ENCODE measurements at places on chromosomes 7 and 10.

- peak; percentile 66 for DNase-seq
These were observed 124.4 kb downstream of the TACC2 start for GRCh38 chr10:122113161-122113944.

DNA sequence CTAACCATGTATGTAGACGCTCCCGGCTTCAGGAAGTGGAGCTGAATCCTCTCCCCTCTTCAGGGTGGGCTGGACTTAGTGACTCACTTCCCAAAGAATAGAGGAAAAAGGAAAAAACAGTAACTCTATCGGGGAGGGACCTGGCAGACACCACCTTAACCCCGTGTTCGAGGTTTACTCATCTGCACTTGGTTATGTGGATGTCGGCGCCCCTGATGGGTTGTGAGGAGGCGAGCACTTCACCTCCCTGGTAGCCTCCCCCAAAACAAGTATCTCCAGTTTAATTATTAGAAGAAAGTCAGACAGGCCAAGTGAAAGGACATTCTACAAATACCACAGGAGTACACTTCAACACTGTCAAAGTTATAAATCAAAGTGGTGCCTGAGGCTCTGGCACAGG lies 559.7 kb downstream of the TCERG1L start:
- DNase-seq, result no peak

DNA sequence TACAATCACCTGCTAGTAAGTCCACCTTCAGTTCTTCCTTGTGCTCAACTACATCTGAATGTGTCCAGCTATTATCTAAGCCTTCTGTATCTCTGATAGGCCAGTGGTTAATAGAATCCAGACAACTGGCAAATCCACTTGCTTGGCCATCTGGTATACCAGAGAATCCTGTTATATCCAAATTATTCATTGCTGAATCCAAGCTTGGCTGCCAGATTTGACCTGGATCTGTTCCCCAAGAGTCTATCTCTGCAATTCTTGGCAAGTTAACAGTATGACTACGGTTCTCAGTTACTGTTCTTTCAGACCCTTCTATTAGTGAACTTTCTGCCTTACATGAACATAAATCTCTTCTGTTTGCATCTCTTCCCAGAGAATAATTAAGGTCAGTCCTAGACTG lies 154.6 kb upstream of the TARP start:
- DNase-seq, result no peak

- DNase-seq, result no peak
These were observed 76.4 kb downstream of the PRR15 start for GRCh38 chr7:29639886-29640595.

DNA sequence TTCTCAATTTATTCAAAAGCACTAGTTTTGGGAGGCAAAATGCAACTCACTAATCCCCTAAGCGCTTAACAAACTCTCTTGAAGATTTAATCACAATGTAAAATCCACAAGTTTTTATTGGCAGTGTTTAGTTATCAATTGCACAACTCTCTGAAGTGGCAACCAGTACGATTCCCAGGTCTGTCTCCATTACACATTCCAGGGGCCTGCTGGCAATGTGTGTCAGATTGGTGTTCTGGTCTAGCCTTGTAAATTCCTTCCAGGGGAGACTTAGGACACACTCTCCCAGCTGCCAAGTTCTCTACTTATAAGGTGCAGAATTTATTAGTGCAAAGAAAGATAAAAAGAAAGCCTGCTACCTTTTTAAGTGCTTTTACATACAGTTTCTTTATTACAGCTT lies 164.7 kb upstream of the HPS1 start:
- no peak for DNase-seq

DNA sequence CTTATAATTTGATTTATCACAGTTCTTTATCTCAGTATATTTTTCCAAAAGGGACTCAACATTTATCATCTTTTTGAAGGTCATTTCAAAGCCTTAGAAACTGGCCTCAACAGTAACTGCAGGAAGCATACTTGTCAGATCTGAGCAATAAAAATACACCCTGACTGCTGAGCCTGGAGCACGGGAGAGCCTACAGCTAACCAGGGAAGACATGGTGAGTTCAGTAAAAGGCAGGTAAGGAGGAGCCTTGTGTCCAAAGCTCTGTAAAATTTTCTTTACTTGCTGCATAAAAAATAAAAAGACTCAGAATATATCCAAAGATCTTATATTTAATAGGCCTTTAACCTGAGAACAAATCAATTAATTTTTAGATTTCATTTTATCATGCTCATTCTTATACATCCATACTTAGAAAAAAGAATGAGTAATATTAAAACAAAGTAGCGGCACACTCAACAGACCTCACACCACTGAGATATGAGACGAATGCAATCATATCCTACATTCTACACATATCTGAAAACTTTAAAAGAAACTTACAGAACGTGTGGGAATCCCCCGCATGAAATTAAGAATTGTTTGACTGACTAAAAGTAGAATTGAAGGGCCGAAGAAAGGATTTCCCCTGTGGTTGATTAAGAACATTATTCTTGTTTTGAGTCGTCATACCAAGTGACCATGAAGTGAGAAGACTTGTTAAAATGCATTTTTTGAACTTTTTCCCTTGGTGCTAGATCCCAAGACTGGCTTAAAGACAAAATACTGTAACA lies 296.4 kb upstream of the MKLN1 start:
- DNase-seq, result no peak

DNA sequence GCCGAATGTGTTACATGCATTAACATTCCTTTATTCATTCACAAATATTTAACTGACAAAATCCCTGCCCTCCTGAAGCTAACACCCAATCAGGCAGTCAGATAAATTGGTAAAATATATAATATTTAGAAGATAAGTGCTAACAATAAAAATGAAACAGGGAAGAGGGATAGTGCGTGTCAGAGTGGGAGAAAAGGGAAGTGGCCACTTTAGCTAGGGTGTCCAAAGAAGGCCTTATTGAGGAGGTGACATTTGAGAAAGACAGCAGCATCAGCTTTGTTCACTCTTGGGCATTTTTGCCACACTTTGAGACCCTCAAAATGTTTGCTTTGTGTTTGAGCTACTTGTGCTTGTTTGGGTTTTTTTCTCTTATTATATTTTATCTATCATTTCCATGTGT lies 317.8 kb downstream of the SNX13 start:
- DNase-seq, result no peak

- no peak for DNase-seq
These were observed 420.4 kb downstream of the SDK1 start for GRCh38 chr7:3721422-3721821.

DNA sequence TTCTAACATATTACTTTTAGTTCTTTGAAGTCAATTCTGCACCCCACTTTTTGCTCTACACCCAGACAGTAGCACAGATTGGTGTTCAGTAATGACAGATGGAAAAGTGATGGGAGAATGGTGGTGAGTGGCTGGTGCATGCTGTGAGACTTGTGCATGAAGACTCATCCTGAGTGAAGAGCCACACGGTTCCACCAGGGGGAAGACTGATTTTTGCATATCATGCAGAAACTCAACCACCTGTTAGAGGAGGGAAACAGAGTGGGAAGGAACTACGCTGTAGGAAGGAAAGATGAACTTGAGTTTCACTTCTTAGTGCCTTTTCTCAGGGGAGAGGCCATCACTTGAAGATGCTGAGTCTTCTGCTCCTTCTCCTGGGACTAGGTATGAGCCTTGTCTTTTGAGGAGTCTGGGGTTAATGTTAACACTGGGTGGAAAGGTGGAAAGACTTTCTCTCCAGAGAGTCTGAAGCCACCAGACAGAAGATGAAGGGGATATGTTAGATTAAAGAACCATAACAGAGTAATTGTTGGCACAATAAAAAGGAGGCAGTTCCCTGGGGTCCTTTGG lies 9.3 kb upstream of the PRSS1 start:
- peak; percentile 6 for DNase-seq

GRCh38 chr7:157541295-157542067 lies 204.7 kb downstream of the DNAJB6 start:
- DNase-seq, result no peak

DNA sequence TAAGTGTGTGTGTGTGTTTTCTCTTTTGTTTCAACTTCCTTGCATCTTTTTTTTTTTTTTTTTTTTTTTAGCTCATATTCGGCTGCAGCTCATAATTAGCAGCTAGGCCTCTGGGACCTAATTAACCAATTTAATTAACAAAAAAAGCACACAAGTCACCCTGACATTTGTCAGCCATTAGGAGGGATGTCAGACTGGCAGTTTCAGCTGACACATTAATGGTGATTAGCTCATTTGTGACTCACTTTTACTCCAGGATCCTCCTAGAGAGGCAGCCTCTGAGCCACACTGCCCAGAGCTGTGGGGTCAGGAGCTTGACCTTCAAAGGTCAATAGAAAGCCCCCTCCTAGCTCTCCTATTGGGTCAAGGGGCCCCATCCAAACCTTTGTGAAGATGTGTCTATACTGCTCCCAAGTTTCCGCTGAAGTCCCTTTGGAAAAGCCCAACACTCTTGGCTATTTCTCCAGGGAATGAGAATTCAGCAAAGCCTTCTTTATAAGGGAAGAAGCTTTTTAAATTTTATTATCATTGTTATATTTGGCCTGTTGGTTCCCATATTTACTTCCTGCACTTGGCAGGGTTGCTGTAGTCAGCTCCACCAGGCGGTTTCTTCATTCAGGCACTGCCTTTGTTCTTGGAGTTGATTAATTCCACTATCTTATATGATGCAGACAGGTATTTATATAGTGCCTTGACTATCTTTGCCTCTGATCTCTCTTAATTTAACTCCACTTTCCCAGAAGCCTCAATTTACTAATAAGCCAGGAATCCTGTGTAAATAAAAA lies 109.5 kb upstream of the HABP2 start:
- DNase-seq, result no peak

DNA sequence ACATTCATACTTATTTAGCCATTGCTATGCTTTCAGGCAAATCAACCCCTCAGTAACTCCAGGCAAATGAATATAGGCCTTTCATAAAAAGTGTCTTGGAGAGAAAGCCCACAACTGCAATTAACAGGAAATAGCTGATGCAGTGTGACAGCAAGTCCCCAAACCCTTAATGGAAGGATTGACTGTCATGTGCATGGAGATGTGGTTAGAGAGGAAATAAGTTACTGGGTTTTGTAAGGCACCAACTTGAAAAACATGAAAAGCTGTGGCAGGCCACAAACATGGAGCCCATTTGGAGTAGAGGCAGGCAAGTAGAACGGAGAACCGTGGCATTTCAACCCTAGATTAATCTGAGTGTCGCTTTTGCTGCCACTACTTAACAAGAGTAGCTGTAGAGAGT lies 549.4 kb upstream of the C7orf33 start:
- DNase-seq, result no peak

DNA sequence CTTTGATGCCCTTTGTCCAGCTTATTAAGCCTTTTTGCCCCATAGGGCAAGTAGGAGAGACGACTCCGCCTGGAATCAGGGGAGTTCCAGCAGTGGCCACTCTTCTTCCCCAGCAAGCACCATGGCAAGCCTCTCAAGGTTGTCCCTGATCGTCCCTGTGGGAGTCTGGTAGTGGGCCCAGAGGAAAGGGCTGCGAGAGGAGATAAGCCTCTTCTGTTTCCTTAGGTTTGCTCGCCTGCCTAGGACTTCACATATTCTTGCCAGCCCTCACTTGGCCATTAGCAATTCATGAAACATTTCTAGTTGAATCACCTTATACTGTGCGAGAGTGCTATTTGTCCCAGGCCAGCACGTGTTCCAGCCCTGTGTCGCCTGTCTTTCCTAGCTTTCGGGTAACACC lies 47.8 kb upstream of the CPN1 start:
- DNase-seq, result no peak

GRCh38 chr7:122463631-122464030 lies 159.1 kb upstream of the FEZF1 start:
- peak; percentile 6 for DNase-seq

- no peak for DNase-seq
These were observed 8.4 kb upstream of the C10orf88 start for GRCh38 chr10:122962405-122962804.

- peak; percentile 16 for DNase-seq
These were observed 50.9 kb downstream of the INPP5A start for GRCh38 chr10:132588301-132589013.

DNA sequence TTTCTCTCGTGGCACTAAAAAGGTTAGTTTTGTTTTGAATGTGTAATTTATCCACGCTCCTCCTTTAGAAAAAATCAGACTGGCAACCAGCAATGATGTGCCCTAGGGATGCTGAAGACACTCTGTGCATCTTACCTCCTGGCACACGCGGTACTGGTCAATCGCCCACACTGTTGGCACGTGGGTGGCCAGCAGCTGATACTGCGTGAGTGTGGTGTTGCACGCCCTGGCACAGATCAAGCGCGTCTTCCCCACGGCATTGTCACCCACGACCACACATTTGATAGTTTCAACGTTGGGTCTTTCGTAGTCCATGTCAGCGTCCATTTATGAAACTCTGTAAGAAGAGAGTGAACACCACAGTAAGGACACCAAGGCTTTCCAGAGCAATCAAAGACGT lies 32.8 kb downstream of the RHOBTB1 start:
- no peak for DNase-seq

GRCh38 chr7:107089627-107090026 lies 45.1 kb downstream of the PRKAR2B start:
- DNase-seq, result no peak

DNA sequence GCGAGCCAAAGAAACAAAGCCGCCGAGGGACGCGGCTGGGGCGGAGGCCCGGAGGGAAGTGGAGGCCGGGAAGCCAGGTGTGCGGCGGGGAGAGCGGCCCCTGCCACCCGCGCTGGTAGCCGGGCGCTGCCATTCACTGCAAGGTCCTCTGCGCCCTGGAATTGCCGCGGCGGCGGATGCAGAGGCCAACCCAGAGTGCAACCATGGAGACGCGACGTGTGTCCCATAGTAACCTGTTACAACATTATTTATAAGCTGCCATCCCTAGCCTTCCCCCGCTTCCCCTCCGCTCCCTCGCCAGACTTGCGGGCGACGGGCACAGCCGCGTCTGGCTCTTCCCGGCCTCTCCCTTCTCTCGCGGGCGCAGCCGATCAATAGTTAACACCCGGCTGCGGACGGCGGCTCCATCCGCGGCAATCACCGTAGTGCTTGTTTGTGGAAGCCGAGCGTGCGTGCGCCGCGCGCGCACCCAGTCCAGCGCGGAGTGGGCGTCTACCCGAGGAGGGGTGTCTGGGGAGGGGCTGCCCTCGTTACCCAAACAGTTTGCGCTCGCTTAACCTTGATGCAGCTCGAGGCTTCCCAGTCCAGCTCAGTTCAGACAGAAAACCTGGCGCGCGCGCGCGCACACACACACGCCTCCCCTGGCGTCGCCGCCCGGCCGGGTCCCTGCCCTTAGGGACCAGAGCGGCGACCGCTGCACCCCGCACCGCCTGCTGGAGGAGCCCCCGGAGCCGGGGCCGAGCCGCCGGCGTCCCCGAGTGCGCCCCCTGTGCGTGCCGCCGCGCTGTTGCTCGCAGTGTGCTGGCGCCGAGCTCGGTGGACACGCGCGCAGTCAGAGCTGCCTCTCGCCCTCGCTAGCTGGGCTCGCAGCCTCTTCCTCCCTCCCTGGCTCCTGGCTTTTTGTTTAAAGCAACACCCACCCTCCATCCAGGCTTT lies 165.4 kb upstream of the DPP6 start:
- DNase-seq, result no peak

All from choroid plexus epithelial cell (primary cell).